ENCODE measurements at places on chromosomes 16 and 17. TPM values are rescaled to one million over a fixed set of nuclear protein-coding genes. Genes with fewer than 3 reads are reported as not detected.
A peak's percentile ranks its signal among the peaks of the same experiment; 100 is the strongest.

CCDC144A gene
- polyA plus RNA-seq = 1.5 TPM

DNA sequence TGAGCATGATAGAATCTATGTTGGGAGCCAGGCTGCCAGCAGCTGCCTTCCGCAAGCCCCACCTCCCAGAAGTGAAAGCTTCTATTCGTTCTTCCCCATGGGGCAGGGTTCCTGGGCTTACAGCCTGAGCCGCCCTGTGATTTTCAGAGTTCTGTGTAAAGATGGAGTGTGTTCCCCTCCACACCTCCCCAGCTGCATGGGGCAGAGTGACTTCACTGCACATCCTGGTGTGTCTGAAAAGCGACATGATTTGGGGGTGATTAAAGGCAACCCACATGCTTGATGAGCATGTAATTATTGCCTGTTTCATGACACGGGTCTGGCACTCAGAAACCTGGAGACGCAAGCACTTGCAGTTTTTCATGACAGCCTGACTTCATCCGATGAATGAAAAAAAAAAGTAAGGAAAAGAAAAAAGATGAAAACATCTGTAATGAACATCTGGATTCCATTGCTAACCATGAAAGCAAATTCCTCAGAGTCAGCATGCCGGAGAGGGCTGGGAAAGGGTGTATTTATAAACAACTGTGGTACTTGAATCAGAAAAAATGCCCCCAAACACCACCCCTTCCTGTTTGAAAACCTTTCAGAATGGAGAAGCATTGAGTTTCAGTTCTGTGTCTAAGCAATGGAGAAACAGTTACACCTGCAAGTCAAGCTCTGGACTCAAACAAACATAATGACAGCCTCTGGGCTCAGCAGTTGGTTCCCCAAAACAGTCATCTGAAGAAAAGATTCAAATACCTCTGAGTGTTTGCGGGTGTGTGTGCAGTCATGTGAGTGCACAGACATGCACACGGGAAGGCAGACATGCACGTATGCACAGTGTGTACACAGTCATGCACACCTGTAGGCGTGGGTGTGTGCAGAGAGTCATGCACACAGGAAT lies 266.0 kb downstream of the ENGASE start:
- no peaks in the 10 kb centered on the region for H3K27me3 ChIP-seq
- H3K27ac ChIP-seq = no peak overlapping the region
- H3K4me1 ChIP-seq = no peaks in the 10 kb centered on the region
- no peak for DNase-seq

GRCh38 chr16:2009164-2009711 lies 383 bp downstream of the ZNF598 start:
- H3K4me3 ChIP-seq = peak overlapping the region; percentile 69
- DNase-seq = no peak
- H3K4me1 ChIP-seq = peaks cover 38% of the 10 kb centered on the region
- H3K36me3 ChIP-seq = no peaks in the 10 kb centered on the region
- H3K27me3 ChIP-seq = no peaks in the 10 kb centered on the region

DNA sequence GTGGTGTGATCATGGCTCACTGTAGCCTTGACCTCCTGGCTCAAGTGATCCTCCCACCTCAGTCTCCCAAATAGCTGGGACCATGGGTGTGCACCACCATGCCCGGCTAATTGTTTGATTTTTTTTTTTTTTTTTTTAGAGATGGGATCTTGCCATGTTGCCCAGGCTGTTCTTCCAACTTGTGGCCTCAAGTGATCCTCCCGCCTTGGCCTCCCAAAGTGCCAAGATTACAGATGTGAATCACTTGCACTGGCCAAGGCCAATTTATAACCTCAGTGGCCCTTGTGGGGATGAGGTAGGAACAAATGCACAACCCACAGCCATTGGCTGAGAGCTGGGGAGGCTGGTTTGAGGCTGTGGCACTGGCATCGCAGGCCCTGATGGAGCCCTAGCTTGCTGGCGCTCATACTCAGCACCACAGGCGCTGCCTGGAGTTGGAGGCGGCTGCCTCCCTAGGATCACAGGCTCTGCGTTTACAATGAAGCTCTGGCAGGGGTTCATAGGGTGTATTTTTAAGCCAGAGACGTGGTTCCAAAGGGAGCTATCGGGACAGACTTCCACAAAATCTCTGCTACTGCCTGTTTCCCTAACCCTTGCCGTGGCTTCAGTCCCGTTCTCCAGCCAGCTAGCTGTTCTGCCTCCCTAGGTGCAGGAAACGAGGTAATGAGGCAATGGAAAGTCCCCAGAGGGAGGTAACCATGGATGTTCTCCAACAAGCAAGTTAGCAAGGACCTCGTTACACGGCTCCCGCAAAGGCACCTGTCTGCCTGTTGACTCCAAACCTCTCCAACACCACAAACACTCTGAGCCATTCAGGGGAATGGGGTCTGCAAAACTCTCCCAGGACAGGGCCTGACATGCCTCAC lies 2.9 kb downstream of the ABCA3 start:
- no peak for DNase-seq
- peaks cover 11% of the 10 kb centered on the region for H3K4me1 ChIP-seq
- H3K27me3 ChIP-seq = no peaks in the 10 kb centered on the region
- no peak overlapping the region for H3K27ac ChIP-seq

GRCh38 chr17:27547301-27547683 lies 83.7 kb upstream of the LGALS9 start:
- peaks cover 16% of the 10 kb centered on the region for H3K4me1 ChIP-seq
- no peaks in the 10 kb centered on the region for H3K36me3 ChIP-seq
- no peak for DNase-seq
- H3K27me3 ChIP-seq = no peaks in the 10 kb centered on the region
- no peak overlapping the region for H3K4me3 ChIP-seq
- H3K27ac ChIP-seq = no peak overlapping the region

GRCh38 chr17:57938061-57938502 lies 17.1 kb downstream of the CUEDC1 start:
- no peak overlapping the region for H3K4me3 ChIP-seq
- no peaks in the 10 kb centered on the region for H3K4me1 ChIP-seq
- H3K27ac ChIP-seq = no peak overlapping the region
- H3K27me3 ChIP-seq = no peaks in the 10 kb centered on the region

DNA sequence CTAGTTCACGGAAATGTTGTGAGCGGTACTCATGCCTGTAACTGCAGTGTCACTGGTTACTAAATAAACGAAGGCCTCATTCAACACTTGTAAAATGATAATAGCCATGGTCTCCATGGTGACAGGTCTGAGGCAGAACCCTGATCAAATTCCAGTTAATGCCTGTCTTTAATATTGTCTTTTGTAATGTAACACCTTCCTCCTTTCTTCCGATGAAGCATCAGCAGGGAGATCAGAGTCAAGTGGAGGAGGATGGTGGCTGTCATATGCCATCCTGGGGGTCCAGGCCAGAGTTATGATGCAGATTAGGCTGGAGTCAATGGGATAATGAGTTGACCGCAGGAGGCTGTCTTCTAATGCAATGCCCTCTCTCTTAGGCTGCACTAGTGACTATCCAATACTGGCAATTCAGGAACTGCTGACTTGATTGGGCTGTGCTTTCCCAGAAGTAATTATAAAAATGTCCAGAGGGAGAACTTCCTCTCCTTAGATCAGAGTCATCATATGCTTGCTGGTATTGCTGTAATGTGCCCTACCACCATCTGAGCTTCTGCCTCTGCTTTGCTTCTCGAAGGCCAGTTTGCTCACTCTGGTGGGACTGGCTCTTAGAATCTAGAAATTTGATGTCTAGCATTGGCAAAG lies 419.1 kb downstream of the CA10 start:
- DNase-seq = no peak
- H3K4me1 ChIP-seq = no peaks in the 10 kb centered on the region
- H3K36me3 ChIP-seq = no peaks in the 10 kb centered on the region
- no peaks in the 10 kb centered on the region for H3K27me3 ChIP-seq

GRCh38 chr16:56300891-56301850 lies 109.9 kb downstream of the GNAO1 start:
- H3K4me3 ChIP-seq = no peak overlapping the region
- no peaks in the 10 kb centered on the region for H3K27me3 ChIP-seq
- H3K27ac ChIP-seq = no peak overlapping the region
- H3K4me1 ChIP-seq = no peaks in the 10 kb centered on the region
- no peak for DNase-seq

C17orf78 gene
- not detected for polyA plus RNA-seq

DNA sequence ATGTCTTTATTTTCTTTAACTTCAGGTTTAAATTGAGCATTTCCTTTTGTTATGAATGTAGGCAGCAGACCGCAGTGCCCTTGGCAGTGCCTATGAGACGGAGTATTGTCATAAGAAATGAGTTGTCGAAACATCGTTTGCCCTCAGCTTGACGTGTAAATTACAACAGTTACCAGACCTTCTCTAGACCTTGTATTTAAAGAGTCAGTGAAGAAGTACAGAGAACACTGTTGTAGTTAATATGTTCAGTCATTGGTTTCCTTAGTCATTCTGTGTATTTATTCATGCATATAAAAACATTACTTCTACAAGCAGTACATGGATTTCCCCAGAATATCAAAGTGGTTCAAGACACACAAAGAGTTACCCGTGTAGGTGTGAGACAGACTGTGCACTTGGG lies 19.0 kb downstream of the IRF8 start:
- no peaks in the 10 kb centered on the region for H3K27me3 ChIP-seq
- H3K36me3 ChIP-seq = no peaks in the 10 kb centered on the region
- no peak for DNase-seq

HOXB13 gene
- not detected for polyA plus RNA-seq

DNA sequence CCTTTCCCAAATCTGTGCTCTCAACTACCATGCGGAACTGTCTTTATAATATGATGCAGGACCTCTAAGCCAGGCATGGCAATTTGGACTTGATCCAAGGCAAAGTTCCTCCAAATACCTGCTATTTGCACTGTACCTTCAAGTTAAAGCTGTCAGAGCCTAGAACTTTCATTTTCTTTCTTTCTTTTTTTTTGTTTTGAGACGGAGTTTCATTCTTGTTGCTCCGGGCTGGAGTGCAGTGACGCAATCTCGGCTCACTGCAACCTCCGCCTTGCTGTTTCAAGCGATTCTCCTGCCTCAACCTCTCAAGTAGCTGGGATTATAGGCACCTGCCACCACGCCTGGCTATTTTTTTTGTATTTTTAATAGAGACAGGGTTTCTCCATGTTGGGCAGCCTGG lies 51.7 kb downstream of the ARHGAP27 start:
- DNase-seq = no peak
- no peak overlapping the region for H3K27ac ChIP-seq
- no peaks in the 10 kb centered on the region for H3K36me3 ChIP-seq
- no peaks in the 10 kb centered on the region for H3K4me1 ChIP-seq
- H3K4me3 ChIP-seq = no peak overlapping the region
- no peaks in the 10 kb centered on the region for H3K27me3 ChIP-seq

GRCh38 chr16:10849736-10850477 lies 27.1 kb upstream of the CIITA start:
- H3K27me3 ChIP-seq = no peaks in the 10 kb centered on the region
- no peaks in the 10 kb centered on the region for H3K36me3 ChIP-seq
- no peak for DNase-seq
- no peak overlapping the region for H3K4me3 ChIP-seq
- H3K27ac ChIP-seq = no peak overlapping the region

DNA sequence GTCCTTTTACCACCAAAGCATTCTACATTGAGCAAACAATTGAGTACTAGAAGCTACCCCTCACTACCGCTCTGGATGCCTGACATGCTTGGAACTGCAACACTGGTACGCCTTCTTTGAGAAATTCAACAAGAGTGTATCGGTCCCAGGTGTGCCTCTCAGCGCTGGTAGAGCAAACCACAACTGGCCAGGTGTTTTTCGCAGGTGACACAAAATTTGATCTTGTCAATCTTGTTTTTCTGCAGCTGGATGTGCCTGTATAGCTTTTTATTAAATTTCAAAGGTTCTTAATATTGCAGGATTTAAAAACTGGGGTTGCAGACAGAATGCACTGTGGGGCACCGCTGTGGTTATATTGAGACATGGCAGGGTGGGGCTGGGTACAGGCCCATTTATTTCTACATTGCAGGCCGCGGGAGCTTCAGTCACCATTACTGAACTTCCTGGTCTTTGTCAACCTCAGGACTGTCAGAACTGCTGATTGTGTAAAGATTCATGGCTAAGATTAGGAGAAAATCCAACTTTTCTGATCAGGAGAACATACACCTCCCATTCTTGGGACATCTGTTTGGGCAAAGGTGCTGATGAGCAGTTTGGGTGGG lies 4.5 kb upstream of the SNX20 start:
- no peak overlapping the region for H3K4me3 ChIP-seq
- no peaks in the 10 kb centered on the region for H3K36me3 ChIP-seq
- H3K27me3 ChIP-seq = no peaks in the 10 kb centered on the region
- H3K27ac ChIP-seq = no peak overlapping the region
- DNase-seq = no peak

GRCh38 chr16:11315510-11315909 lies 29.7 kb upstream of the RMI2 start:
- no peak for DNase-seq
- H3K27me3 ChIP-seq = no peaks in the 10 kb centered on the region
- H3K27ac ChIP-seq = no peak overlapping the region
- no peak overlapping the region for H3K4me3 ChIP-seq
- H3K36me3 ChIP-seq = no peaks in the 10 kb centered on the region

GRCh38 chr17:56393156-56393555 lies 200.3 kb upstream of the NOG start:
- no peaks in the 10 kb centered on the region for H3K27me3 ChIP-seq
- no peaks in the 10 kb centered on the region for H3K4me1 ChIP-seq
- no peak overlapping the region for H3K27ac ChIP-seq
- no peaks in the 10 kb centered on the region for H3K36me3 ChIP-seq
- no peak for DNase-seq
- no peak overlapping the region for H3K4me3 ChIP-seq

DNA sequence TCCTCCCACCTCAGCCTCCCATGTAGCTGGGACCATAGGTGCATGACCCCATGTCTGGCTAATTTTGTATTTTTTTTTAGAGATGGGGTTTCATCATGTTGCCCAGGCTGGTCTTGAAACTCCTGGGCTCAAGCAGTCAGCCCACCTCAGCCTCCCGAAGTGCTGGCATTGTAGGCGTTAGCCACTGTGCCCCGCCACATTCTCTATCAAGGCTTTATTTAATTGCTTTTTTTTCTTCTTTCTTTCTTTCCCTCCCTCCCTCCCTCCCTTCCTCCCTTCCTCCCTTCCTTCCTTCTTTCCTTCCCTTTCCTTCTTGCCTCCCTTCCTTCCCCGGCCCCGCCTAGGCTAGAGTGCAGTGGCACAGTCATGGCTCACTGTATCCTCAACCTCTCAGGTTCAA lies 23.7 kb downstream of the RSPRY1 start:
- H3K4me3 ChIP-seq = no peak overlapping the region
- H3K36me3 ChIP-seq = peaks cover 48% of the 10 kb centered on the region
- H3K27me3 ChIP-seq = no peaks in the 10 kb centered on the region
- no peak for DNase-seq

GRCh38 chr17:42653179-42654124 lies 5.6 kb upstream of the TUBG2 start:
- no peak for DNase-seq
- H3K36me3 ChIP-seq = no peaks in the 10 kb centered on the region
- H3K4me3 ChIP-seq = no peak overlapping the region
- no peaks in the 10 kb centered on the region for H3K27me3 ChIP-seq

SEPTIN12 gene
- polyA plus RNA-seq = not detected

- H3K36me3 ChIP-seq = no peaks in the 10 kb centered on the region
- H3K4me3 ChIP-seq = no peak overlapping the region
- no peak for DNase-seq
- H3K27ac ChIP-seq = no peak overlapping the region
- no peaks in the 10 kb centered on the region for H3K4me1 ChIP-seq
These were observed 8.0 kb upstream of the KRT23 start for GRCh38 chr17:40945414-40945813.

SPECC1 gene
- 15.9 TPM for polyA plus RNA-seq

- peak overlapping the region; percentile 65 for H3K27ac ChIP-seq
- no peaks in the 10 kb centered on the region for H3K27me3 ChIP-seq
- no peaks in the 10 kb centered on the region for H3K4me1 ChIP-seq
- DNase-seq = no peak
- no peaks in the 10 kb centered on the region for H3K36me3 ChIP-seq
These were observed 17.8 kb upstream of the TMEM219 start for GRCh38 chr16:29943846-29944799.

- no peak overlapping the region for H3K27ac ChIP-seq
- H3K4me1 ChIP-seq = peaks cover 79% of the 10 kb centered on the region
- H3K27me3 ChIP-seq = no peaks in the 10 kb centered on the region
- peak; percentile 73 for DNase-seq
These were observed 3.7 kb downstream of the TMC8 start for GRCh38 chr17:78133971-78134898.

Data from CD8-positive, alpha-beta memory T cell (primary cell).